ENCODE measurements at places on chromosomes 4 and X. TPM values are rescaled to one million over a fixed set of nuclear protein-coding genes. Genes with fewer than 3 reads are reported as not detected.
A peak's percentile ranks its signal among the peaks of the same experiment; 100 is the strongest.

GRCh38 chr4:2423695-2424094 lies 4.9 kb downstream of the CFAP99 start:
- H3K27me3 ChIP-seq = peaks cover 41% of the 10 kb centered on the region
- no peak overlapping the region for H3K4me3 ChIP-seq
- H3K36me3 ChIP-seq = no peaks in the 10 kb centered on the region

The ADH1C gene
- total RNA-seq = not detected

DNA sequence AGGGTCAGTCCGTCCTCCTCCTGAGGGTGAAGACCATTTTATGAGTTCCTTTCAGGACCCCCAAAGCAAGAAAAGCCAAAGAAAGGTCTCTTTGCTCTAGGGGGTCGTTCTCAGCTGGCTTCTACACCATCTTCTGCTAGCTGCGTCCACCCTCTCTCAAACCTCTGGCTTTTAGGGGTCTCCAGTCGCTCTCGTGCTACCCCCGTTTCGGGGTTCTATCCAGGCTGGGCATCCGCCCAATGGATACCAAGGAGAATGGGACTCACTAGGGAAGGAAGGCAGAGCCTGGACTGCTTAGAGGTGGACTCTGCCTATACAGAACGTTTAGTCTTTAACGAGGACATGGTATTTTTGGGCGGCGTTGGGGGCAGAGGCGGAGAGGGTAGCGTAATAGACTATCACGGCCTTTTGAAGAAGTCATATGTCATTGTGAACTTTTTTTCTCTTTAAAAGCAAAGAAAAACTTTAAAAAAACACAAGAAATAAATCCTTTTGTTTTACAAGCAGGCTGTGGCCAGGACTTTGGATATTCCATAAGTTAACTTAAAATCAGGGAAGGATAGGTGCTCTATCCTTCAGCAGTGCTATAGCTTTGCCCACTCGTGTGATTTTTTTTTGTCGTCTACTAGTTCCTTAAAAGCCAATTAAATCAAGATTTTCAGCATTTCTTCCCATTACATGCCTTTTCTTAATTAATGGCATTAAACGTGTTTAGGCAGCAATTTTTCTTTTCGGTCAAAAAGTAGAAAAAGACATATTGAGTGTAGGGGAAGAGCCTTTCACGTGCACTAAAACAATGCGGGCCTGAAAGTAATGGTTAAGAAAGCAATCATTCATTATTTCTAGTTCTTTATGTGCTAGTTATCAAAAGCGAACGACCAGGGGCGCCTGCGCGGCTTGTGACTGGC lies 7.2 kb upstream of the PITX2 start:
- H3K27me3 ChIP-seq = peaks cover 21% of the 10 kb centered on the region
- H3K36me3 ChIP-seq = peaks cover 27% of the 10 kb centered on the region
- DNase-seq = no peak
- peak overlapping the region; percentile 8 for H3K27ac ChIP-seq
- peaks cover 64% of the 10 kb centered on the region for H3K4me1 ChIP-seq
- peak overlapping the region; percentile 83 for H3K4me3 ChIP-seq

The KLF3 gene
- 12.2 TPM for total RNA-seq

DNA sequence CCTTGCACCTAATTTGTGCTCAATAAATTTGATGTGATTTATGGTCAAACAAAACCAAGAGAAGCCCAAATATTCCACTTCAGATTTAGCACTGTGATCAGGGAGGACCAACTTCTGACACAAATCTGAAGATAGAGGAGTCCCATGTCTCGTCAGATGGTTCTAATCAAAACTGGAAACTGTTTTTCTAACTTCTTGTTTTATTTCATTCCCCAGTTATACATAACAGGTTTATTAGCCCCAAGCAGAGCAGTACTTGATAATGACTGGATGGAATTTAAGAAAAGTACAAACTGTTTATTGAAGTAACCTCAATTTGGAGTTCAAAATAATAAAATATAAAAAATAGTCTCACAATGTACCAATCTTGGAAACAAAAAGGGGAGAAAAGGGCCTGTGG lies 310.3 kb downstream of the LDB2 start:
- no peak for DNase-seq
- H3K4me1 ChIP-seq = no peaks in the 10 kb centered on the region
- H3K4me3 ChIP-seq = no peak overlapping the region

The DMD gene
- 7.0 TPM for total RNA-seq

GRCh38 chr4:88953400-88953799 lies 103.6 kb downstream of the FAM13A start:
- no peaks in the 10 kb centered on the region for H3K27me3 ChIP-seq
- no peak for DNase-seq
- H3K27ac ChIP-seq = no peak overlapping the region
- H3K4me1 ChIP-seq = peaks cover 22% of the 10 kb centered on the region
- no peaks in the 10 kb centered on the region for H3K36me3 ChIP-seq

The STK32B gene
- 0.32 TPM for total RNA-seq

GRCh38 chr4:113738251-113738650 lies 23.3 kb downstream of the CAMK2D start:
- H3K4me1 ChIP-seq = peaks cover 60% of the 10 kb centered on the region
- H3K4me3 ChIP-seq = no peak overlapping the region
- H3K27me3 ChIP-seq = no peaks in the 10 kb centered on the region
- no peak for DNase-seq
- peaks cover 43% of the 10 kb centered on the region for H3K36me3 ChIP-seq

The AFAP1 gene
- 108 TPM for total RNA-seq

The NOP14 gene
- 32.8 TPM for total RNA-seq

The CSTF2 gene
- 24.3 TPM for total RNA-seq

All from HFFc6 (cell line).